ENCODE measurements at places on chromosomes 13 and 19.
A peak's percentile ranks its signal among the peaks of the same experiment; 100 is the strongest.

DNA sequence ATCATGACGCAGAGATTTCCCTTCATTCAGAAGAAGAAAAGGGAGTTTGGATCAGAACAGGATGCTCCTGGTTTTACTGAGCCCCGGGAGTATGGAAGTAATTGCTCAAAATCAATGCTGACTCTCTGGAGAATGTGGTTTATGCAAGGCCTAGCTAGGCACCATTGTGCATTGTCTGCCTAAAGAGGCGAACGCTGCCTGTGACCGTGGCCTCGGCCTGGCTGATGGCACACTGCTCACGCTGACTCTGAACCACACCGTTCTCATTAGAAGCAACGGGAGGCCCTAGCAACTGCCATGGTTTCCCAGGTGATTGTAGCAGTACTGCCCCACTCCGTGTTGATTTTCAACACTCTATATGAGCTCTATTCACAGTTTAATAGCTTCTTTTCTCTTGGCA, 41.7 kb upstream of the UBL3 start:
- no peak for DNase-seq

GRCh38 chr19:16330806-16331690, 6.4 kb downstream of the KLF2 start:
- DNase-seq, result no peak

DNA sequence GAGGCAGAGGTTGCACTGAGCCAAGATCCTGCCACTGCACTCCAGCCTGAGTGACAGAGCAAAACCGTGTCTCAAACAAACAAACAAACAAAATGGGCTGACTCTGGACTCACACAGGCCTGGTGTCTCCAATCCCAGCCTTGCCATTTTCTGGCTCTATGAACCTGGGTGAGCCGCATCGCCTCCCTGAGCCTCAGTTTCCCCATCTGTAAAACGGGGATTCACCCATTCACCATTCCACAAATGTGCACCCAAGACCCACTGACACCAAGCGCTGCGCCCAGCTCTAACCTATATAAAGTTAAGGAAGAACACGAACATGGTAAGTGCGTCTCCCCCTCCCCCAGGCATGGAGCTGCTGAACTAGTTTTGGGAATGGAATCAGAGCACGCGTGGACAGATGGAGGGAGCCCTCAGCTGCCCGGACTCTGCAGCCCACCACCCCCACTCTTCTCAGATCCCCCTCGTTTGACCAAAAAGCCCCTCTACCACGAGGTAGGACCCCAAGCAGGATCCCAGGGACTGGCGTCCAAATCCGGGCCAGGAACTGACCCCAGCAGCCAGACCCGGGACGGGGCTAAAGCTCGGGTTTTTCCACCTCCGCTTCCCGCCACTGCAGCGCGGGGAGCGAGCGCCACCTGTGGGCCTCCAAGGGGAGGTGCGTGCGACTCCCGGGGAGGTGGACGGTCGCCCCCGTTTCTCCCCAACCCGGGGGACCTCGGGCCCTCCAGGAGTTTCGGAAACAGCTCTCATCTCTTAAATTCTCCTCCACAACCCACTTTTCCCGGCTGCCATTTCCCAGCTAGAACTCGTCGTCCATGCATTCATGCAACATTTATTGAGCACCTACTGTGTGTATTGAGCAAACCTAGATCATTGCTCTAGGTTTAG, 33.0 kb upstream of the ADGRE5 start:
- no peak for DNase-seq

- no peak for DNase-seq
These were observed 120.9 kb downstream of the DLEU7 start for GRCh38 chr13:50722440-50723125.

- DNase-seq, result no peak
These were observed 13.6 kb upstream of the ZNF765 start for GRCh38 chr19:53381376-53381775.

DNA sequence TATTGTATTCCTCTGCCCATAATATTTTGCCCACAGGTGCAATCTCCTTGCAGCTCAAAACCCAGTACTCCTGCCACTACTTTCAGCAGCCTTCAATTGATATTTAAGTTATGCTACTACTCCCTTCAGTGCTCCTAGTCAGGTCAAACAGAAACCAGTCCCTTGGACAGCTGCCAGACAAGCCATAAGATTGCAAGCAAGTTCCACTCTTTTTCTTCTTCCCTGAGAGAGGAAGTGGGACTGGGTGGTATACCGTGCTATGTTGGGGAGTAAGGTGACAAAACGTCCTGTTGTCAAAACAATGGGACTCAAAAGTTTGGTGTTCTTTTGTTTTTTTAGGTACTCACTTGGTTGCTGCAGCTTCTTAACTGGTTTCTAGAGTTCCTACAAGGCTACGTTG, 63.1 kb upstream of the FRY start:
- DNase-seq, result no peak

DNA sequence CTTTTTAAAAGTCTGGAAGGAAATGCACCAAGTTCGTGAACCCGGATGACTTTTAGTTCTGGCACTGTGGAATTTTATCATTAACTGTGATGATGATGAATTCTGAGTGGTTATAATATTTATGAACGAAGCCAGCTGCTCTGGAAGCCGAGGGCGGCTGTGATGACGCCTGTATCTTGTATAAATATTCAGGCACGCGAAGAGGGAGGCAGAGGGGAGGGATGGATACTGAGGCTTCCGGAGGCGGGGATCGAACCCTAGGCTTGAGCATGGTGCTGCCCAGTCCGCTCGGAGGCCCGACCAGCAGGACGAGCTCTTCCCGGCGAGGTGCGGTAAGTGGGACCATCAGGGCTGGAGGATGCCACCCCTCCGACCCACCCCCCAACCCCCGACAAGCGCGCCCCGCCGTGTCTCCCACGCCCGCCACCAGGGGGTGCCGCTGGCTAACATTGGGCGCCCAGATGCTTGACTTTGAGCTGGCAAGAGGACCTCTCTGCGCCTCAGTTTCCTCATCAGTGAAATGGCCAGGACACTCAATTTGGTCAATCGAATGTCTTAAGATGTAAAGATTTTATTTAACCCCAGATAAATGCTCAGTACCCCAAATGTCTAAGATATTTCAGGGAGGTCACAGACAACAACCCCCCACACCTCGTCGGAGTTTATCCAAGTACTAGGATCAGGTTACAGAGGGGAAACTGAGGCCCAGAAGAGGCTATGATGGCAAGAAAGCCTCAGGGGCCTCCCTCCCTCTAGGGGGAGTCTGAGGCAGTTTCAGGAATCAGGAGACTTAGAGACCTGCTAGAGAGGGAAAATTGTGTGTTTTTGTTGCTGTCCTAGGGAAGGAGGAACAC, 4.5 kb upstream of the RAB3A start:
- DNase-seq, result no peak

DNA sequence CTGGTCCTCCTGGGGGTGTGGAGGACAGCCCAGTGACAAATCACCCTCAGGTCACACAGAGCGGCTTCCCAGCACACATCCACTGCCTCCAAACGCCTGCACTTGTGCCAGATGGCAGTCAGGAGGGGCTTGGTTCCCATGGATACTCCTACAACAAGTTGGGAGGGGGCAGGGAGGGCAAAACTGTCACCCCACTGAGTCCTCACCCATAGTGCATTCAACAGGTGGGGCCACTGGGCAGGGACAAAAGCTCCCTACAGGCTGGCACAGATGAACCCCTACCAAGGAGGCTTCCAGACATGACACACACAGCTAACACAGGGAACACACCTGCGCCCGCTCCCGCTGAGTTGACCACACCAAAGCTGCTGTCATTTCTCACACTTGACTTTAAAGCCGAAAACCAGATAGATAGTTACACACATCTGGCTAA, 120.5 kb downstream of the STK24 start:
- DNase-seq, result no peak

GRCh38 chr19:13146763-13147563, 3.2 kb downstream of the STX10 start:
- DNase-seq, result no peak

GRCh38 chr19:10915130-10916091, 13.0 kb downstream of the YIPF2 start:
- DNase-seq, result peak; percentile 58

DNA sequence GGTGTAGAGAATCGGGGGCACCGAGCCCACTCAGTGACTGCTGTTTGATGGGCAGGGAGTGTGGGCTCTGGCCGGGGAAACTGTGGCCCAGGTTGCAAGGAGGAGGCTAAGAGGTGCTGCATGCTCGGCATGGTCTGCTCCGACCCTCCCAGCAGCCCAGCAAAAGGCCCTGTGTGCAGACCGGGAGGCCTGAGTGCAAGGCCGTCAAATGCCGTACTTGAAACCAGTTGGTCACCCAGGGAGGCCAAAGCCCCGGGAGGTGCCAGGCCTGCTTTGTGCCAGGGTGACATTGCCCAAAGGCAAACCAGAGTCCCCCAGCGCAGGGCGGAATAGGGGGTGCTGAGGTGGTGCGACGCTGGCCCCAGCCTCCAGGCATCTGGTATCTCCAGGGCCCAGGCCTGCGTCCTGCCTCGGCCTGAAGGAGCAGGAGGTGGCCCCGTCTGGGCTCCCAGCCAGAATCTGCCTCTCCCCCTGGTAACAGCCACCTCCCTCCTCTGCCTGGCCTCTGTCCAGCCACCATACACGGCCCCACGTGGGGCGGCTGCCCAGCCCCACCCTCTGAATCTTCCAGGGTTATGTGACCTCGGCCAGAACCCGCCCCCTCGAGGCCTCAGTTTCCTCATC, 4.0 kb downstream of the PIK3R2 start:
- DNase-seq, result peak; percentile 26

- DNase-seq, result no peak
These were observed 22.0 kb downstream of the COL4A1 start for GRCh38 chr13:110284779-110285484.

DNA sequence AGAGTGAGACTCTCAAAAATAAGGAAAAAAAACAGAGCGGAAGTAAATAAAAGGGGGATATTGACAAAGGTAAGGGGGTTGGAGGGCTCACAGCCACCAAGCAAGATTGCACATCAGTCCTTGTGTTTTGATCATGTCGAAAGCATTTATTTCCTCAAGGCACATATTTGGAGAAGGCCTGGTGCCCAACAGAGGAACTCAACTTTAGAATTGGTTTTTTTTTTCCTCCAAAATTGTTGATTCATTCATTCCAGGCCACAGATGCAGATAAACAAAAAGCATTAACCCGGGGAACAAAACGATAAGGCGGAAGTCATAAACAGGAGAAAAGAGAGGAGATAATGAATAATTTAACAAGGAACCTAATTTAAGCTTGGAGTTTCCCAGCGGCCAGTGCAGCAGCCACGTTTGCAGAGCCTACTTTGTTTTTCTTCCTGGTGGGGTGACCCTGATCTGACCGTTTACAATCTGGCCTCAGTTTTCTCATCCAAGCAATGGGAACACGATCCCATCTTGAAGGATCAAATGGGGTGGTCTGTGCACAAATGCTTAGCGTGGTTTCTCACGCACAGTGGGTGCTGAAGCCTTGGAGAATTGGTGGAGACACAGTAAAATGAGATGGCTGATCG, 2.1 kb upstream of the PTPRS start:
- DNase-seq, result no peak

GRCh38 chr13:79775830-79776229, 294.9 kb downstream of the NDFIP2 start:
- peak; percentile 43 for DNase-seq

DNA sequence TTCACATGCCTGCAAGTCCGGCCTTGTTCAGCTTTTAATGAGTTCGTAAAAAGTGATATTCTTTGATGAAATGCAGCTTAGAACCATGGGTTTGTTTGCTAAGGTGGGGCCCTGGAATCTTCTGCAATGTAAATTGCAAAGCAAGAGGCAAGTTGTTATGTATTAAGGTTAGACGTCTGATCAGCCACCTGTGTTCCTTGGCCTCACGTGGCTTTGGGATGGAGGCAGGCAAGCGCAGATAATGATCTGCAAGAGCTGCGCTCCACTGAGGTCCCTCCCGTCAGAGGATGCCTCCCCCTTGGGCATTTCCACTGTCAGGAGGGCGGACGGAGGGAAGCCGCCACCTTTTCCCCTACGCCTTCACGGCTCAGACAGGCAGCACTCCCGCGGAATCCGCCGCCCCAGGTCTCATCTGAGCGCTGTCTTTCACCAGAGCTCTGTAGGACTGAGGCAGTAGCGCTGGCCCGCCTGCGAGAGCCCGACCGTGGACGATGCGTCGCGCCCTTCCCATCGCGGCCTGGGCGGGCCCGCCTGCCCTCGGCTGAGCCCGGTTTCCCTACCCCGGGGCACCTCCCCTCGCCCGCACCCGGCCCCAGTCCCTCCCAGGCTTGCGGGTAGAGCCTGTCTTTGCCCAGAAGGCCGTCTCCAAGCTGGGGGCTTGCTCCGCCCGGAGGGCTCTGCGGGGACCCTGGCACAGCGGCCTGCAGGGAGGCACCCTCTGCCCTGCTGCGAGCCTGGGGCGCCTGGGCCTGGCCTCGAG, 110.9 kb downstream of the CRYL1 start:
- DNase-seq, result no peak

GRCh38 chr13:59416561-59416960, 747.2 kb downstream of the DIAPH3 start:
- DNase-seq, result no peak

DNA sequence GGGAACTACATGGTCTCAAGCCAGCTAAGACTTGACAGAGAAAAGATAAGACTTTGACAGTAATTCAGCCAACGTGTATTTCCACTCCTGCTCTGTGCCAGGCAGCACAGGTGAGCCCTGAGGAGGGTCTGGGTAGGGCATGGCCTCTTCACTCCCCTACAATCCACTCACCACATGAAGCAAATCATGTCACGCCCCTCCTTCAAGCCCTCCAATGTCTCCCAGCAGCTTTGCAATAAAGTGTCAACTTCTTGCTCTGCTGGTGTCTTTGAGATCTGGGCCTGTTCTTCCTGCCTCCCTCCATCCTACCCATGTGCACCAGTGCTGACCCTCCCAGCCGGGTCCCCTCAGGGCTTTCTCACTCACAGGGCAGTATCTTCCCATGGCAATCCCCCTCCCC, 58.5 kb downstream of the CCDC70 start:
- DNase-seq, result no peak

DNA sequence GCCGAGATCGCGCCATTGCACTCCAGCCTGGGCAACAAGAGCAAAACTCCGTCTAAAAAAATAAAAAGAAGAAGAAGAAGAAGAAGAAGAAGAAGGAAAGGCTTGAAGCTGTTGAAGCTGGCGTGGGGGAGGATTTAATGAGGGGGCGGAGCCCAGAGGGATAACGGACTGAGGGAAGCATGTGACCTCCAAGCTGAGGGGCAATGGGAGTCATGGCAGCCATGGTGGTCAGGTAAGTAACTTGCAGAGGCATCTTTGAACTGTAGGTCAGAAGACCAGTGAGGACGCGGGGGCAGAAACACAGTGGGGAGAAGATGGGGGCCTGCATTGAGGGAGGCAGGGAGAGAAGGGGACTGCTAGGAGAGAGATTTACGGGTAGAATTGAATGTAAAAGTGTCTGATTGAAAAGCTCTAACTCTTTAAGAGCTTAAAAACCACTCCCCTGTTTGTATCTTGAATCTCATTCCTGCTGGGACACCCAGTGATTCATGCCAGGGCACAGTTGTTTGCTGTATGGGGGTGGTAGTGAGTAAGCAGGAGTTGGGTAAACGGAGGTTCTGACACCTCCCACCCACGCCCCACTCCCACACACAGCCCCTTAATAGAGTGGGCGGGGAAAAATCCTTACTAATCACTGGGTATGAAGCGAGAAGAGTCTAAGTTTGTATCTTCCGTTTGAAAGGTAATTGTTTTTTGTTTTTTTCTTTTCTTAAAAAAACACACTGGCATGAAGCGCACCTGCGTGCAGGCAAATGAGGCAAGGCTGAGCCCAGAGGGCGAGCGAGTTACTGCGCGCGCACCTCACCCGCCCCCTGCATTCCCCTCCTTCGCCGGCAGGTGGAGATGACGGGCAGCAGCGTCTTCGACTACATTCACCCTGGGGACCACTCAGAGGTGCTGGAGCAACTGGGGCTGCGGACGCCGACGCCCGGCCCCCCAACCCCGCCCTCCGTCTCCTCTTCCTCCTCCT, 13.0 kb downstream of the TMEM160 start:
- peak; percentile 36 for DNase-seq

- no peak for DNase-seq
These were observed 18.4 kb downstream of the PLD3 start for GRCh38 chr19:40366697-40367561.

GRCh38 chr13:33285420-33286124, at the start of gene STARD13:
Gene STARD13, minus strand, starts transcription at chr13:33285755. Its CDS starts 117 bp downstream, at chr13:33285638.
- DNase-seq, result peak; percentile 95
